ENCODE measurements at places on chromosomes 7 and 10.

DNA sequence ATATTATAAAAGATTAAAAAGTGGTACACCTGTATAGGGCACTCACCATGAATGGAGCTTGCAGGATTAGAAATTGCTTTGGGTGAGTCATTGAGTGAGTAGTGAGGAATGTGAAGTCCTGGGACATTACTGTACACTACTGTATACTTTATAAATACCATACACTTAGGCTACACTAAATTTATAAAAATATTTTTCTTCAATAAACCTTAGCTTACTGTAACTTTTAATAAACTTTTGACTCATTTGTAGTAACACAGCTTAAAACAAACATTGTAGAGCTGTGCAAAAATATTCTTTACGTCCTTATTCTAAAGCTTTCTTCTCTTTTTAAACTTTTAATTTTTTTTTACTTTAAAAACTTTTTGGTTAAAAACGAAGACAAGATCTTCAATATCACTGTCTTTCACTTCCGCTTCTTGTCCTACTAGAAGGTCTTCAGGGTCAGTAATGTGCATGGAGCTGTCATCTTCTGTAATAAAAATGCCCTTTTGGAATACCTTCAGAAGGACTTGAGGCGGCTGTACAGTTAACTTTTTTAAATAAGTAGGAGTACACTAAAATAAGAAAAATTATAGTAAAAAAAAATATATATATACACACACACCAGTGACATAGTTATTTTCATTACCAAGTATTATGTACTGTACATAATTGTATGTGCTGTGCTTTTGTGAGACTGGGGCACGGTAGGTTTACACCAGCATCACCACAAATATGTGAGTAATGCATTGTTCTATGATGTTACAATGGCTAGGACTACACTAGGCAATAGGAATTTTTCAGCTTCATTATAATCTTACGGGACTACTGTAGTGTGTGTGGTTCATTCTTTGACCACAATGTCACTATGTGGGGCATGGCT lies 3.5 kb downstream of the STK31 start:
- DNase-seq = peak; percentile 35

GRCh38 chr10:58480321-58480720 lies 32.4 kb upstream of the BICC1 start:
- no peak for DNase-seq

DNA sequence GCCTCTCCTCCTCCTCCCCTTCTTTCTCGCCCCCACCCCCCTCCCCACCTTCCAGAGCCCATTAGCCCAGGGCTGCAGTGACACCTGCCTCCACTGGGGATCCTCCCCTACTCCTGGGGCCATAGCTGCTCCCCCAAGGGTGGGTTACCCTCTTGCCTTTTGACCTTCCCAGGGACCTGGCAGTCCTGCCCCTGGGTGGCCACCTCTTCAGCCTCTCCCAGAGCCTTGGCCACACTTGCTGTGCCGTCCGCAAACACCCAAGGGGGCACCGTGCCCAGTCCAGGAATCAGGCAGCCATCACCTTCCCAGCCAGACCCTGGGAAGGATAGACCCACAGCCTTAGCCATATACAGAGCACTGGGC lies 19.8 kb upstream of the CLDN4 start:
- no peak for DNase-seq

DNA sequence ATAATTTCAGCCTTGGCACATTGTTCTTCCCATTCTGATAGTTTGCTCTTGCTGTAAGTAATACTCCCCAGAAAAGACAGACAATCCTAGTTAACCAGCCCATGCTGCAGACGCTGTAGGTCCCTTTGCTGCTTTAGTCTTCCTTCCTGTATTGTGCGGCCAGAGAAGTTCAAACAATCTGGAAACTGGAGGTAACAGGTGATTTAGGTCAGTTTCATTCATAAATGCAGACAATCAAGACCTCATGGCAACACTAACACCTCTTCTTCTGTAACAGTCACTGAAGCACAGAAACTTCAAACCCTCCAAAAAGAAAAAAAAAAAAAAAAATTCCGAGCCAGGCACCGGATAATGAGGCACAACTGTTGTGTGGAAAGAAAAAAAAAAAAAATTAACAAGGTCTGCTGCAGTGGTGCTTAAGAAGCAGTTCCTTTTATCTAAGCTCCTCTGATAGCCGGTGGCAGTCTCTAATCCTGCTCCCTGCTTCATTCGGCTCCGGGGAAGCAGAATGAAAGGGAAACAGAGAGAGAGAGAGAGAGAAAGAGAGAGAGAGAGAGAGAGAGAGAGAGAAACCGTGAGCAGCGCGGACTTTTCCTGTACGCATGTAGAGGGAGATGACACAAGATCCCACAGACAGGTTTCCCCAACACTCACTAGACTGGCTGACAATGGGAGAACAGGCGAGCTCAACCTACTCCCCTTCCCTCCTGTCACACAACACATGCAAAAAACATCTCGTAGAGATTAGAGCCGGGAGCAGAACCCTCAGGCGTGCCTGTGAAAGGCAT lies at the start of gene SEMA3A:
SEMA3A (minus strand) TSS at position 306 of the 788 bp plus-strand sequence; CDS start at position 103, 203 bp downstream.
- peak; percentile 60 for DNase-seq

- DNase-seq = no peak
Observed at GRCh38 chr7:157425137-157425731, 88.4 kb downstream of the DNAJB6 start.

GRCh38 chr10:121282264-121282663 lies 316.0 kb downstream of the FGFR2 start:
- DNase-seq = no peak

DNA sequence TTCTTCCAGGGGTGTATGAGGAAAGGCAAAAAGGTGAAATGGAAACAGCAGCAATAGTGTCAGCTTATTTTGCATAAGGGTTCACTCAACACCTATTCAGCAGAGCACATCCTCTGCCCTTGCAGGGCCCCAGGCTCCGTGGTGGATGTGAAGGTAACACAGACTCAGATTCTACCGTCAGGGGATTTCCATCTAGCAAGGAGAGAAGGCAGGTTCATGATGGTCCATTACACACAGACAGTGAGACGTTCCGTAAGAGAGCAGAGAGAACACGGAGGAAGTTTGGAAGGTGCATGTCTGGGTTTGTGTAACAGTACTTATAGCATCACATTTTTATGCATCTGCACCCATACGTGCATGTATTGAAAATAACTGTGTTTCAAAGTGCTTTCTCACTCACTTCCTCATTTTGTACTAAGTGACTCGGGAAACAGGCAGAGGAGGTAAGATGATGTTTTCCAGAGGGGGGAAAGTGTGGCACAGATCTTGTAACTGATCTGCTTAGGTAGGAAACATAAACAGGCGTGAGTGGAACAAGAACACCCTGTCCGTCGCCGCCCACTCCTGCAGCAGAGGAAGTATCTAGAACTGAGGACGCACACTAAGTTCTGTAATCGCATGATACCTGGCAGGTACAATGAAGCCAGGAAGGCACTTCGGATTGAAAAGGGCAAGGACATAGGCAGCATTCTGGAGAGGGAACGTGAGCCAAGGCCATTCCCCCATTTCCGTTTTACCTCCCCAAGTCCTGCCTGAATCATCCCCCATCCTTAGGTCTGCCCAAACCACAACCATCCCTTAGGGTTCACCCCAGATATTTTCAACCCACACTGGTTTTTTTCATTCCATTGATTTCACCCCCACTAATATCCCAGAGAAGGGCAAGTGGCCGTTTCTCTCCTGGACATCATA lies 1.0 kb upstream of the ENO4 start:
- no peak for DNase-seq

DNA sequence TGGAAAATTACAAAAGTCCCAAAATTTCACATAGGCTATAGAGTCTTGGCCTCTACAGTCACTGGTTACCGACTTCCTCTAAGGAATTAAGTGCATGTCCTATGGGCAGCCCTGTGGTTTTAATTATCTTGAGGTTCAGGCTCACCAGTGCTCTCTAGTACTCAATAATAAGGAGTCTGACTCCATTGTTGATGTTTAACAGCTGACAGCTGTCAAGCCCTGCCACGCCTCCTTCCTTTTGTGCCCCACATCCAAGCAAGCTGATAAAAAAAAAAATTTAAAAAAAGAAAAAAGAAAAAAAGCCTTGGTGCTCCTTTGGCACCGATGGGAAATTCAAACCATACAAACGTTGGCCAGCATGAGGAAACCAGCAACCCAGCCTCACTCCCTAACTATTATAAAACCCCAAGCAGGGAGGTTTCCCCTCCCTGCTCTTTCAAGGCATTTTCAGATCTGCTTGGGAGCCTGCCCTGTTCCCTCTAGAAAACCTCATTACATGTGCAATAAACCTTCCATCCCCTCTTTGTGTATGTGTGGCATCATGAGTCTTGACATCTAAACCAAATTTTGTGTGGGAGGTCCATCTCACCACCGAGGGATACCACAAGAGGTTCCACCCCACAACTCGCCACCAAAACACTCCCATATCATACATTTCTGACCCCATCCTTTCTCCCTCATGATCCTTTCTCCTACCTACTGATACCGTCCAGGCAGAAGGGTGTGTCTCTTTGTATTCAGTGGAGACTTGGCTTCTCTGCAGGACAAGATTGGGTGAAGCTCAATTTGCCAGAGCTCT lies 70.9 kb upstream of the CCDC71L start:
- no peak for DNase-seq

- no peak for DNase-seq
Observed at GRCh38 chr10:62527019-62527827, 153.1 kb downstream of the ZNF365 start.

- DNase-seq = no peak
Observed at GRCh38 chr10:29417324-29417723, 128.5 kb downstream of the LYZL1 start.

DNA sequence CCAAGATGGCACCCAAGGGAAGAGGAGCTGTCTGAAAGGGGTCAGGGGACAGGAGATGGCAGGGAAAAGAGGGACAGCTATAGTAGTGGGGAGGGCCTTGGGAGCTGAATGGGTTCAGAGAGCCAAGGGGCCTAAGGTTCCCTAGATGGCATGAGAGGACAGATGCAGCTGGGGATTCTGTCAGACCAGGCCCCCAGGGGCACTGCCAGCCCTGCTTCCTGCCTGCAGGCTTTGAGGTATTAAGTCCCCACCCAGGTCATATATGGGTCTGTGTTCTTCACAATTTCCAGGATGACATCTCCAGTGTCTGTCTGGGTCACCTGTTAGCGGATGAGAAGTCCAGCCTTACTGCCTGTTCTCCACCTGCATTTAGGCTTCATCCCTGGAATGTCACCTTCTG lies 56.7 kb downstream of the NEURL1 start:
- DNase-seq = no peak

DNA sequence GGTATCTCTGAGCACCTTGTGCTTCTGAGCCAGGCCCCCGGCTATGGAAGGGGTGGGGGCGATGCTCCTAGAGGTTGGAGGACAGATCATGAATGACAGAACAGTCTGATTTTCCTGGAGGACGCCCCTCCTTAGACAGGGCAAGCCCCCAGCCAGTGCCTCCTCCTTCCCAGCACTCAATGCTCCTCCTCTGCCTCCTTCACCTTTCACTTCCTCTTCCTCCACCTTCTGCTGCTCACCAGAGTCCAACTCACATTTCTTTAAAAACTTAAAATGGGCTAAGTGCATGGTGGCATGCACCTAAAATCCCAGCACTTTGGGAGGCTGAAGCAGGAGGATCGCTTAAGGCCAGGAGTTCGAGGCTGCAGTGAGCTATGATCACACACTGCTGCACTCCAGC lies 71.1 kb upstream of the CUX1 start:
- DNase-seq = no peak

DNA sequence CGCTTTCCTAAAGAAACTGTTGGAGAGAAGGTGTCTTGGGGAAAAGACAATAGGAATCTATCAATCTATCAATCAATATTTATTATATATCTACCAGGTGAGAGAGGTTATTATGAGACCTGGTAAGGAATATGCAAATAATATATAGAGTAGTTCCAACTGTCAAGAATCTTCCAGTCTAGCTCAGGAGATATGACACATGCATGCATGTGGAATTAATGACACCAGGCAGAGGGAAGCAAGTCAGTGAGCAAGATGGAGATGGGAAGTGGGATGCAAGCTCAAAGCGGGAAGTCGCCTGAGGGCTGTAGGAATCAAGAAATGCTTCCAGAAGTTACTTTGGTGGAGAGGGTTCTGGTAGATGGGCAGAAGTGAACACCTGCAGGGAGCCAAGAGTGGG lies 187.4 kb upstream of the NRP1 start:
- DNase-seq = no peak

GRCh38 chr10:71308244-71308643 lies 10.8 kb upstream of the SLC29A3 start:
- DNase-seq = no peak

GRCh38 chr7:64849250-64849923 lies 53.7 kb upstream of the ZNF273 start:
- DNase-seq = no peak

- DNase-seq = peak; percentile 30
Observed at GRCh38 chr7:137626469-137627067, 220.2 kb downstream of the DGKI start.

DNA sequence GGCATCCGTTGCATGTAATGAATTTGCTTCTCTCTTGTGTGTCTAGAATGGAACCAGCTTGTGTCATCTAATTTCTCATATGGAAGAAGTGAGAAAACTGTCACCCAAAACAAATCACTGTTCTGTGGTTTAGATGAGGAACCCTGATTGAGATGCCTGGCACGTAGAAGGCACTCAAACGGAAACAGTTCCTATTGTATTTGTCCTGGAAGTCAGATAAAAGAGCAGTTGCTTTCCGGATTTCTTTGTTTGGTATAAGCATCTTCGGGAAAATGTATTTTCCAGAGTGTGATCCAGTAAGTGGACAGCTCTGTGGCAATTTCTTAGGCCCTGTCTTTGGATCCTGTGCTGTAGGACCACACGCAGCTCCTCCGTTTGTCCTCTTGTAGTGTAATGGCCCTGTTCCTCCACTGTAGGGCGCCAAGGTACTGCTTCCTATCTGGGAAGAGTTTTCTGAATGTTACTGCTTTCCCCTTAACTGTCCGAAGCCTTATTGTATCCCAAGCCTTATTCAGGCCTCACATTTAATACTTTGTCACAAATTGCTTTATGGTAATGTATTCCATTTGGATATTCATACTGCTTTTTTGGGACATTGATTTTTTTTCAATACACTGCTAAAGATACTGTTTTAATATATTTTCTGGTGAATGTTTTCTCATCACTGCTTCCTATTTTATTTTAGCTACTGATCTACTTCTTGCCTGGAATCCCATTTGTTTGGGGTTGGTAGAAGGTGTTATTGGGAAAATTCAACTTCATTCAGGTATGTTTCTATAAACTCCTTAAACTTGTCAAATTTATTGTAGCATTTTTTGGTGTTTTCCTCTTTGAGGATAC lies 24.8 kb downstream of the INPP5F start:
- DNase-seq = peak; percentile 68

DNA sequence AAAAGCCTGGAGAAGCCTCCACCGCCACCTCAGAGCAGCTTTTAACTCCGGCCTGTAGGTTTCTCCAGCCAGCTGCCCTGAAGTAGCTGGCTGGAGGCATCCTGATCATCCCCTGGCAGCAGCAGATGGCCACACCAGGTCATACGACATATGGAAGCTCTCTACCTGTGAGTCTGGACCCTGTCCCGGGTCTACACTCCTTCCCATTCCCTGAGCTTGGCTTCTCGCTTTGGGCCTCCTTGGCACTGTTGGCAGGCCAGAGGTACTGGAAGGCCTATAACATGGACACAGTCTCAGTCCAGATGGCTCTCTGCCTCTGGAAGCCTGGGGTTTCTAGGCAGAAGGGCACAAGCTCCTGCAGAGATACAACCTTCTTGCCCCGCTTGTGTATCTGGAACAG lies 43.5 kb upstream of the TRIM8 start:
- no peak for DNase-seq

- no peak for DNase-seq
Observed at GRCh38 chr7:142879060-142879459, 6.5 kb downstream of the TRPV6 start.

- no peak for DNase-seq
Observed at GRCh38 chr10:77236700-77237099, 400.9 kb downstream of the KCNMA1 start.

Data from GM04504 (cell line).